Left lung (tissue), 14 donors: ENCODE measurements at places on chromosomes 5 and 9. TPM values are rescaled to one million over a fixed set of nuclear protein-coding genes. Genes with fewer than 3 reads are reported as not detected.

- no peak for DNase-seq
Measured at GRCh38 chr5:172059661-172060100, 53.2 kb upstream of the FBXW11 start.

- no peak for DNase-seq
Measured at GRCh38 chr5:168334695-168335094, 43.2 kb downstream of the WWC1 start.

GRCh38 chr5:54944364-54944763, 41.0 kb downstream of the ESM1 start:
- no peak for DNase-seq

GRCh38 chr5:88882276-88883038, 527 bp downstream of the MEF2C start:
- no peak for DNase-seq

DNA sequence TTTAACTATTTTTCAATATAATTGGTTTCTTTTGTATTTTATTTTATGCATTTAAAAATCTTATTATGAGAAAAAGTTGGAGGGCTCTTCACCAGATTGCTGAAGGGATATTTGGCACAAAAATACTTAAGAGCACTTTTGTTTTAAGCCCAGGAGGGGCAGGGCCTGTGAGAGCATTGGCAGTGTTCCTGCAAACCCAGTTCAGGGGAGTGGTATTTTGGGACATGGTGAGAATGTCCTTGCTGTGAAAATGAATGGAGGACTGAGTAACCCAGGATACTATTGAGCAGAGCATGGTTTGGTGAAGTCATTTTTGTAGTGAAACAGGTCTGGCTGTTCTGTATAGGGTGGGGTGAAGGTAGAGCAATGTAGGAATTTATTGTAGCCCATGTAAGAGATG, 121.4 kb downstream of the KCTD16 start:
- DNase-seq = no peak

DNA sequence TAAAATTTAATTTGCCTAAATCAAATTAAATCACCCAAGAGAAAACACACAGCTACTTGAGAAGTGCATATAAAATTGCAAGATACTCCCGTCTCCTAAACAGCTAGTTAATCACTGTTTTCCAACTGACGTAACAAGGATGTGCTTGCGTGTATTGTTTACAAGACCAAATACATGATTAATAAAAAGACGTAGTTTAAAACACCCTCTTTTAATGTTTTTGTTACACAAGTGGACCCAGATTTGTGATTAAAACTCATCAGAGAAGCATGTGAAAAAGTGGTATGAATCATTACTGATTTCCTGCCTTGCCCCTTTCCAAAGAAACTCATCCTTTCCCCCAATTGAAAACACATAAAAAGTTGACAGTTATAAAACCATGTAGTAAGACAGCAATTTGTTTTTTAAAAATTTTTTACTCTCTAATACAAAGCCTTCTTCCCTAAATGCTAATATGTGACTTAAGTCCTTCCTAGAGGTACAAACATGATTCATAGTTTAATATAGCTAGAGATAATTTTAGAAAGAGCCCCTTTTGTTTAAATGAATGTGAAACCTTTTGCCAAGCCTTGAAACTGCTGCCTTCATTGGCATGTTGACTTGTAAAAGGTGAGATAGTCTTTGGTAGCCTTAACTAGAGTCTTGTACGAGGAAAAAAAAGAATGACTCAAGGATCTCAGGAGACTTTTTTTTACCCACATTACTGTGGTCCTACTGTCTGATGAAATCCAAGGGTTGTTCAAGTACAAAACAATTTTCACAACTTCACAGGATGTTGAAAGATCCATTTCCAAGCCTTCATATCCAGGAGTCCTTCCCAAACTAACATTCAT, 61.4 kb upstream of the FST start:
- no peak for DNase-seq

GRCh38 chr5:126732716-126733115, 44.2 kb upstream of the LMNB1 start:
- DNase-seq = no peak

- peak; percentile 68 for DNase-seq
Measured at GRCh38 chr5:93304456-93305250, 276.4 kb downstream of the NR2F1-AS1 start.

DNA sequence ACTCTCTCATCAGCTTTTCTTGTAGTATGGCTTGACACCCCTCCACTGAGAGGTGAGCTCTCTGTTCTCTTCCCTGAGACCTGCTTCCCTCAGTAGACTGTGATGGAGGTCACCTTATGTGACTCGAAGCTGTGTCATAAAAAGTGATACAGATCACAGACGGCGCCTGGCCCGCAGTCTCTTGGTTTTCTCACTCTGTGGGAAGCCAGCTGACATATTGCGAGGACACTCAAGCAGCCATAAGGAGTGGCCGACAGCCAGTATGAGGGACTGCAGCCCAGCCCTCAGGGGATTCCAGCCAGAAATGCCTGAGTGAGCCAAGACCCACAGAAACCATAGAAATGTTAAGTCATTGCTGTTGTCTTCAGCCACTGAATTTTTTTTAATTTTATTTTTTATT, 38.0 kb downstream of the GADD45G start:
- peak; percentile 80 for DNase-seq

- no peak for DNase-seq
Measured at GRCh38 chr5:77707791-77708190, 68.3 kb downstream of the TBCA start.

GRCh38 chr5:151772029-151772845, 483 bp downstream of the G3BP1 start:
- DNase-seq = peak; percentile 40

- no peak for DNase-seq
Measured at GRCh38 chr5:81265101-81265500, 32.0 kb downstream of the CKMT2 start.

DNA sequence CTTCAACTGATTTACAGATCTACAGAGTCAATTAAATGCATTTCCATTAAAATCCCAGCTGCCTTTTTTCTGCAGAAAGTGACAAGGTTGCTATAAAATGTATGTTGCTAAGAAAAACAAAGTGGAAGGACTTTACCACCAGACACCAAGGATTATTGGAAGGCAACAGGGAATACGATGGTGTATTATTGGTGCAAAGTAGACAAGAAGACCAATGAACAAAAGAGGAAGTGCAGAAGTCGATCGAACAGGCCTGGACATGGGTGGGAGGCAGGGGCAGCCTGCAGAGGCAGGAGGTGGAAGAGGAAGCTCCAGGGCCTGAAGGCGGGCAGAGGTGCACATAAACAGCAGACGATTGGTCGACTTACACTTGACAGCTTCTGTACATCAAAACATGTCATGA, 10.6 kb upstream of the SLC6A19 start:
- no peak for DNase-seq

DNA sequence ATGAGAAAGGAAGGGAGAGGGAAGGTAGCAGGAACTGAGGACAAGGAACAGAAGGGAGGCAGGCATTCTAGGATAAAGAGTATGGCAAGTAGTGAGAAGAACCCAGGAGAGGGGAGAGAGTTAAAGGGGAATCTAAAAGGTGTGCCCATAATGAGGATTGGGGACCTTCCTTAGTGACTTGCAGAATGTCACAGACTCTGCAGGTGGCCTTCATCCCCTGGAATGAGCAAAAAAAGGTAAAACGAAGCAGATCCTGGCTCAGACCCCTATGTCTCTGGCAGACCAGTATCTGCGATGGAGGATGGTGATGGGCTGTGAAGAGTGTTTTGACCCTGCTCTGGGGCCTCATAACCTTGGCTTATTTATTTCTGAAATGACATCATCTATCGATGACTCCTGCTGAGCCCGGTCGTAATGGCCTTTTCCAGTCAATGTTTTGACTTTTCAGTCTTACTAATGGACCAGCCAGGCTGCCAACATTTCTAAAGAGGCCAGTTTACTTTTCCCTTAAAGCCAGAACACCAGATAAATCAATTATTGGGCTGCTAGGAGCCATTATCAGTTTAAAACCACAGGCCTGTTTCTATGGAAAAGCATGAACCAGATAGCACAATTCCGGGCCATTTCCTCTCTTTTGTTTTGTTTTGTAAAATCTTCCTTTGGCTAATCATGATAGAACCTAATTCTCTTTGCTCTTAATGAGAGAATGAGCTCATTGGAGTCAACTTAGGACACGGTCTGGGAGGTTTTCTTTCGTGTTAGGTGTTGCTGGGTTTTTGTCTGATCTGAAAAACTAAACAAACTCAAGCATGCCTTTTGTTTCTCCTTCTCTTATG, 3.1 kb downstream of the TMOD1 start:
- no peak for DNase-seq

GRCh38 chr5:74541381-74541781, 99.1 kb downstream of the ENC1 start:
- no peak for DNase-seq

DNA sequence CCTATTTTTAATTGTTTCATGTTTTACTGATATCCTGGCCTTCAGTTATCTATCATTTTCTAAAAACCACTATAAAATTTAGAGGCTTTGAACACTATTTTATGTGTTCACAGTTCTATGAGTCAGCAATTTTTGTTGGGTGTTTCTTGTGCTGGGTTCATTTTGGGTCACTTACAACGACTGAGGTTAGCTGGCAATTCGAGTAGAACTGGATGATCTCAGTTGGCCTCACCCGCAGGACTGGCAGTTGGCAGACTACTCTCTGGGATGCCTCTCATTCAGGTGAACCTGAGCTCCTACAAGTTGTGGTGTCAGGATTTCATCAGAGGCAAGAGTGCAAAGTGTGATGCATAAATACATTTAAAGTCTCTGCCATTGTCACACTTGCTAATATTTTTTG, 151.0 kb upstream of the PAPPA start:
- DNase-seq = no peak

GRCh38 chr9:27866741-27867140, 293.5 kb upstream of the C9orf72 start:
- no peak for DNase-seq

DNA sequence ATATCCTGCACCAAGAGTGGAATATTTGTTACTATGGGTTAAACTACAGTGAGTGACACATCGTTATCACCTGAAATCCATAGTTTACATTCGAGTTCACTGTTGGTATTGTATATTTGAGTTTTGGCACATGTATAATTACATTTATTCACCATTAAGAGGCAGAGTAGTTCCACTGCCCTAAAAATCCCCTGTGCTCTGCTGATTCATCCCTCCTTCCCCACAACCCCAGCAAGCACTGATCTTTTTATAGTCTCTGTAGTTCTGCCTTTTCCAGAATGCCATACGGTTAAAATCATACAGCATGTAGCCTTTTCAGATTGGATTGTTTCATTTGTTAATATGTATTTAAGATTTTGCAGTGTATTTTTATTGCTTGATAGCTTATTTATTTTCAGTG, 495.2 kb downstream of the DIRAS2 start:
- no peak for DNase-seq

GRCh38 chr5:88269222-88269771, 652 bp upstream of the TMEM161B start:
- no peak for DNase-seq

GRCh38 chr5:104385906-104386305, 823.3 kb upstream of the NUDT12 start:
- no peak for DNase-seq

- DNase-seq = peak; percentile 60
Measured at GRCh38 chr5:139660923-139661814, 13.0 kb downstream of the CXXC5 start.

DNA sequence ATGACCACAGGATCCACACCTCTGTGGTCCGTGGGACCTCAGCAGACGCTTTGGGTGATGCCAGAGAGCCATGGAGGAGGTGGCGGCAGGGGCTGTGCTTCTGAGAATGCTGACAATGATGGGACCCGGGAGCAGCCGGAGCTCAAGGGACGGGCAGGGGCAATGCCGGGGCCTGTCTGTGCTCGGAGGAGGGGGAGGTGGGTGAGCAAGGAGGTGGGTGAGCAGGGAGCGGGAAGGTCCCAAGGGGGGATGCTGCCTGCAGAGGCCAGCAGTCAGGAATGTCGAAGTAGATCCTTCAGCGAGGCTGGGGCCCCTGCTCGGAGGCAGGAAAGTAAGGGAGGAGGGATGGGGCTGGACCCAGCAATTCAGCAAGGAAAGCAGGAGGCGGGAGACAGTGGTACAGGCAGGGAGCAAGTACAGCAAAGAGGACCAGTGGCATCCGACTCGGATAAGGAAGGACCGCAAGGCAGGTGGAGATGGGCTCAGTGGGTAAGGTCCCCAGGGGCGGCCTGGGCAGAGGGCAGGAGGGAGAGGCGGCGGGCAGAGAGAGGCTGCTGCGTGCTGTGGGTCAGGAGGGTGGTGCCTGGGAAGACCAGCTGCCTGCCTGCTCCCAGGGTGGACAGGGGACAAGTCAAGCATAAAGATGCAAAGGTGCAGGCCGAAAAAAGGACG, 49.0 kb downstream of the ADAMTS2 start:
- DNase-seq = peak; percentile 61

GRCh38 chr9:125632321-125633115, 74.5 kb downstream of the MAPKAP1 start:
- no peak for DNase-seq

DNA sequence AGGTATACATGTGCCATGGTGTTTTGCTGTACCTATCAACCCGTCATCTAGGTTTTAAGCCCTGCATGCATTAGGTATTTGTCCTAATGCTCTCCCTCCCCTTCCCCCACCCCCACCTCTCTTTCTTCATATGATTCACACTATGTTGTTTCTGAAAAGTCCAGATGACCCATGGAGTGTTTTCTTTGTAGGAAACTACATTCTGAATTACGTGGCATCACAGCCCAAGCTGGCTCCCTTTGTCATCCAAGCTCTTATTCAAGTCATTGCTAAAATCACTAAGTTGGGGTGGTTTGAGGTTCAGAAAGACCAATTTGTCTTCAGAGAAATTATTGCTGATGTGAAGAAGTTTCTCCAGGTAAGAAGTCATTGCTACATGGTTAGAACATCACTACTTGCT, 30.4 kb downstream of the RANBP17 start:
- DNase-seq = no peak

GRCh38 chr5:148902478-148902877, 76.1 kb downstream of the ADRB2 start:
- DNase-seq = no peak

- no peak for DNase-seq
Measured at GRCh38 chr5:88955403-88955802, 72.4 kb upstream of the MEF2C start.

- DNase-seq = no peak
Measured at GRCh38 chr5:149831492-149831891, 101.4 kb downstream of the PPARGC1B start.

- DNase-seq = no peak
Measured at GRCh38 chr5:180352116-180353047, 754 bp downstream of the GFPT2 start.

GRCh38 chr5:149152317-149152746, 11.0 kb downstream of the ABLIM3 start:
- DNase-seq = no peak

- DNase-seq = no peak
Measured at GRCh38 chr5:14416621-14417275, 164.8 kb upstream of the OTULINL start.

The IL12B gene
- not detected for total RNA-seq

The ACTBL2 gene
- 0.29 TPM for total RNA-seq

The RAD23B gene
- 142 TPM for total RNA-seq

The LRRC70 gene
- total RNA-seq = 5.7 TPM

The CENPH gene
- 4.1 TPM for total RNA-seq

The LRRC8A gene
- total RNA-seq = 61.9 TPM

The PAEP gene
- not detected for total RNA-seq

The GOLGA2 gene
- 126 TPM for total RNA-seq

The GLRA1 gene
- total RNA-seq = not detected

The ZCCHC10 gene
- 22.1 TPM for total RNA-seq

The MLANA gene
- total RNA-seq = not detected

The IFNB1 gene
- not detected for total RNA-seq

The GRM6 gene
- total RNA-seq = not detected

The BAAT gene
- 18.6 TPM for total RNA-seq
